ENCODE measurements at places on chromosomes 2 and 18.

GRCh38 chr2:169386722-169387121 is 24.4 kb upstream of the LRP2 start:
- DNase-seq, result peak; percentile 11

DNA sequence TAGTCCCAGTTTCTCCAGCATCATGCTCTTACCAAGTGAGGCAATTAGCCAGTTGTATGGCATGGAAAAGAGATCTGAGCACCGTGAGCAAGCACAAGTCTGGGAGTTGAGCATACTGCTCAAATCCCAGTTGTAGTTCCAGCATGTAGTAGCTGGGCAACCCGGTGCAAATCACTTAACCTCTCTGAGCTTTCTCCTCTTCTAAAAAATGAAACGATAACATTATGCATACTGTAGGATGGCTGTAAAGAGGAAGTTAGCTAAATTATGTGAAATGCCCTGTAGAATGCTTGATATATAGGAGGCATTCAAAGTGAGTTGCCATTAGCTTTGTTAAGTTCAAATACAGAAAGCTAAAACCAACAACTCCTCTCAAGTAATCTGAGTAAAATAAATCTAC is 164.0 kb upstream of the ZEB2 start:
- DNase-seq, result peak; percentile 81

DNA sequence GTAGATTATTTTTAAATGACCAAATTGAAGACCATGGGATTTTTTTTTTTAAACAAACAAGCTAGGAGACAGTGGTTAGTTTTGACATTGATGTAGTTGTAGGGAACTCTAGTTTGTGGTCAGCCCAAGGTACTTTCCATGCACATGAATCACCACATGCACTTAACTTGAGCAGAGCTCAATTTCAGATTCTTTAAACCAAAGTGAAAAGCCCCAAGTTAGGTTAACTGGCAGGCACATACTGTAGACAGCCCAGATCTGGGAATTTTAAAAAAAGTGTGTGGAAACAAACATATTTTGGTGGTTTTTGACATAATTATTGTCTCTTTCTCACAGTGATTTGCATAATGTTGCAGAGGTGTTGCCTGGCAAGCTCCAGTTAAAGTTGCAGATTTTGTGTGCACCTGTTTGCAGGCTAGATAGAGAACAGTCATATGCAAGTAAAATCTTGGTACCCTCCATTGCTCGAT is 88.4 kb downstream of the BCL2L11 start:
- DNase-seq, result no peak

DNA sequence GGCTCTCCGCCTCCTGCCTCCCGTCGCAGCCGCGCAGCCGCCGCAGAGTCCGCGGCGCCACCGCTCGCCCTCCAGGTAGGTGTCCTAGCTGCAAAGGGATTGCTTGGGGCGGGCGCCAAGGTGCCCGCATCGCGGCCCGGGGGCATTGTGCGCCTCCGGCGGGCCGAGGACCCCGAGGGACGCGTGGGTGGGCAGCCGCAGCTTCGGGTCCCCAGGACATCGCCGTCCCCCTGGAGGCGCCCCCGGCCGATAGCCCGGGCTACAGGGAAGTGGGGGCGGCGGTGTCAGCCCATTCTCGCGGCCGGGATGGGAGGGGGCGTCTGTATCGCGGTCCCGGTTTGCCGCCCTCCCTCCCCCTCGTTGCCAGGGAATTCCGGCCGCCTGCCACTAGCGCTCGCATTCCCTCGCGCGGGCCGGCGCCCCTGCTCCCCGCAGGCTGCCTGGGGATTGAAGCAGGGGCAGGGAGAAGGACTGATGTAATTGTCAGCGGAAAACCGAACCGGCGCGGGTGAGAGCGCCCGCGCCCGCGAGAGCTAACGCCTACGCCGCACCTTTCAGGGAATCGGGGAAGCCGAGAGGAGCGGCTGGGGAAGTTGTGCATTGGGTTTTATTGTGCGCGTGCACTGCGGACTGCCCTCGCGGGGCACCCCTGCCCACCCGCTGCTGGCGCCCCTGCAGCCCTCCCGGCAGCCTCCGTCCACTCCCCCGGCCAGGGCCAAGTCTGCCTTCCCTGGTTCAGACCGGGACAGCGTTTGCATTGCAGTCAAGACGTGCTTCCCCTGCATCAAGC is 483 bp downstream of the OSBPL6 start:
- DNase-seq, result no peak

DNA sequence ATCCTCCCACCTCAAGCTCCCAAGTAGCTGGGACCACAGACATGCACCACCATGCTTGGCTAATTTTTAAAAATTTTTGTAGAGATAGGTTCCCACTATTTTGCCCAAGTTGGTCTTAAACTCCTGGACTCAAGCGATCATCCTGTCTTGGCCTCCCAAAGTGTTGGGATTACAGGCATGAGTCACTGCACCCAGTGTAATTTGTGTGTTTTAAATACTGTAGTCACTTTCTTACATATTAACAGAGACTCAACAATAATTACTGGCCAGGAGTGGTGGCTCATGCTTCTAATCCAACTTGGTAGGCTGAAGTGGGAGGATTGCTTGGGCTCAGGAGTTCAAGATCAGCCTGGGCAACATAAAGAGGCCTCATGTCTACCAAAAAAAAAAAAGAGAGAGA is 293.0 kb downstream of the RDH14 start:
- no peak for DNase-seq

- DNase-seq, result no peak
These were observed 21.2 kb downstream of the CNTNAP5 start for GRCh38 chr2:124046332-124046731.

- DNase-seq, result no peak
These were observed 98.6 kb downstream of the NOL10 start for GRCh38 chr2:10591207-10591606.

- DNase-seq, result no peak
These were observed 18.1 kb downstream of the TGFA start for GRCh38 chr2:70535573-70535972.

DNA sequence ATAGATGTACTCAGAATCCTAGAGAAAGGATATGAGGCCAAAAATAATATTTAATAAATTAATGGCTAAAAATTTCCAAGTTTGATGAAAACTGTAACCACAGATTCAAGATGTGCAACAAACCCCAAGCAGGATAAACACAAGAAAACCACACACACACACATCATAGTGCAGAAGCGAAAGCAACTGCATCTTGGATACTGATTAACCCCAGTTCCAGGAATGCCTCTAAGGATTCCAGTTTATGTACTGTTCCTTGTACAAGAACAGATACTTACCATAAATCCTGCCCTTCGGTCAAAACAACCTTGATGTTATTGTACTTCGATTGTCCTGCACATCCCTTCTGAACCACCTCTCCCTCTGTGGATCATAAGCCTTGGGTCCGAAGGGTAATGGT is 122.8 kb upstream of the PID1 start:
- DNase-seq, result no peak

GRCh38 chr2:202771741-202772460 is 99.7 kb downstream of the ICA1L start:
- no peak for DNase-seq

GRCh38 chr18:24600076-24600654 is 139.7 kb downstream of the HRH4 start:
- DNase-seq, result peak; percentile 74

- no peak for DNase-seq
These were observed 77.2 kb upstream of the HS6ST1 start for GRCh38 chr2:128395640-128396499.

DNA sequence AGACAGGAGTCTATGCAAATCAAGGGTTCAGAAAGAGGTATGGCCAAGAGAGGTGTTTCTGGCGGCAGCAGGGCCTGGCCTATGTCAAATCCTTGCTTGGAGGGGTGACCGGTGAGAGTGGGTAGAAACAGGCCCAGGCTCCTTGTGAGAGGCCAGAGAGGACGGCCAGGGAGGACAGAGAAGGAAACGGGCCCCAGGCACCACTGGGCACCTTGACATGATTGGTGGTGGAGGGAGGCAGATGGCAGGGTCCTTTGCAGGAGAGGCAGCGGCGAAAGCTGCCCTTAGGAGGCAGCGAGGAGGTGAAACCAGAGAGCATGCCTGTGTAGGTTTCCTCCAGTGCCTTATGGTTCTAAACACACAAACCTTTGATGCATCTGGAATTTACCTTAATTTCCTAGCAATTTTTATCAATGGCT is 6.2 kb downstream of the RAMP1 start:
- no peak for DNase-seq

- no peak for DNase-seq
These were observed 2.0 kb upstream of the DES start for GRCh38 chr2:219416235-219416602.

DNA sequence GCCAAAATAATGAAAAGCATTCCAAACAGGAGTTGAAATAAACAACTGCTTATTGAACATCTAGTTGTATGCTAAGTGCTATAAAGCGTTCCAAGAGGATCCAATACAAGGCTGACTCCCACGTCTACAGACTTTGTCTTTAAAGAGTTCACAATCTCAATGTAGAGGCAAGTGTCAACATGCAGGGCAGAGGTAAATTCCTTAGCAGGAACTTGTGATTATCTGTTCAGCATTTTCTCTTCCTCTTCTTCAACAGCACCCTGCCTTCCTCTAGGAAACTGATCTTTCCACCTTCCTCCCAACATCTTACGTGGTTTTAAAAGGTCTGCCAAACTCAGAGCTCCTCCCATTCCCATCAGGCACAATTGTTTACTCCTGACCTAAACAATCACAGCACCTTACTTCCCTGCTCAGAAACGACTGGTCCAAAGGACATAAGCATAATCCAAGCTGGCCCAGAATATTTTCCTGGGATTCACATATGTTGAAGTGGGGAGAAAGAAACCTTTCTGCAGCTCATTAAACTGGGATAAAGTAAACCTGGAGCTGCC is 83.9 kb downstream of the ITSN2 start:
- DNase-seq, result no peak

- no peak for DNase-seq
These were observed 245.7 kb upstream of the RND3 start for GRCh38 chr2:150733051-150733618.

- DNase-seq, result no peak
These were observed 137.2 kb downstream of the LRRTM1 start for GRCh38 chr2:80167284-80167808.

- no peak for DNase-seq
These were observed 143.7 kb upstream of the SYT4 start for GRCh38 chr18:43420950-43421349.

- DNase-seq, result no peak
These were observed 34.5 kb upstream of the FAM171B start for GRCh38 chr2:186659383-186659782.

GRCh38 chr2:176424746-176425145 is 155.5 kb downstream of the MTX2 start:
- DNase-seq, result peak; percentile 29

GRCh38 chr18:31645411-31645810 is 39.0 kb downstream of the B4GALT6 start:
- DNase-seq, result no peak

DNA sequence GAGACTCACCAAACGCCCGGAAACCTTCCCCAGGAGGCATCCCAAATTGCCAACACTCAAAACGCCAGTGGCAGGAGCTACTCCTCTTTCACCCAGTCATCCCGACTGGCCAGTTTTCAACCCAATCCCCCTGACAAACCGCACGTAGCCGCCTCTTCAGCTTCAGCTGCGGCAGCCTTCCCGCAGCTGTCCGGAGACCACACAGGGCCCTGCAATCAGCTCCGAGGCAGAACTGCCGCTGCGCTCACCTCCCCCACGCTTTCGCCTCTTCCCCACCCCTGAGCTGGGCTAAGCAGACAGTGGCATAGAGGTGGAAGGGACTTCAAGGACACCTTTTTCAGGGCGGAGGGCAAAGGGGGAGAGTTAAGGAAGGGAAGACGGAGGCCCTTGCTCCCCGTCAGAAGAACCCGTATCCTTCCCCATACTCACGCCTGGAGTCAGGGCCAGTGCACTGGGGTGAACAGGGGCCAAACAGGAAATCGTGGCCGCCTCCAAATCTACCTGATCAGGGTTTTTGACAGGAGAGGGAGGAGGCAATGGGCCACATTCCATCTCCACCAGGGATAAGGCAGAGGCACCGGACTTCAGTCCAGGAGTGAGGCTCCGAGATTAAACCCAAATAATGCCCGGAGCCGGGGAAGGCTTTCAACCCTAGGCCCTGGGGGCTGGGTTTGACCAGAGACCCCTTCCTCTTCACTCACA is 16.9 kb downstream of the CYP26B1 start:
- no peak for DNase-seq

DNA sequence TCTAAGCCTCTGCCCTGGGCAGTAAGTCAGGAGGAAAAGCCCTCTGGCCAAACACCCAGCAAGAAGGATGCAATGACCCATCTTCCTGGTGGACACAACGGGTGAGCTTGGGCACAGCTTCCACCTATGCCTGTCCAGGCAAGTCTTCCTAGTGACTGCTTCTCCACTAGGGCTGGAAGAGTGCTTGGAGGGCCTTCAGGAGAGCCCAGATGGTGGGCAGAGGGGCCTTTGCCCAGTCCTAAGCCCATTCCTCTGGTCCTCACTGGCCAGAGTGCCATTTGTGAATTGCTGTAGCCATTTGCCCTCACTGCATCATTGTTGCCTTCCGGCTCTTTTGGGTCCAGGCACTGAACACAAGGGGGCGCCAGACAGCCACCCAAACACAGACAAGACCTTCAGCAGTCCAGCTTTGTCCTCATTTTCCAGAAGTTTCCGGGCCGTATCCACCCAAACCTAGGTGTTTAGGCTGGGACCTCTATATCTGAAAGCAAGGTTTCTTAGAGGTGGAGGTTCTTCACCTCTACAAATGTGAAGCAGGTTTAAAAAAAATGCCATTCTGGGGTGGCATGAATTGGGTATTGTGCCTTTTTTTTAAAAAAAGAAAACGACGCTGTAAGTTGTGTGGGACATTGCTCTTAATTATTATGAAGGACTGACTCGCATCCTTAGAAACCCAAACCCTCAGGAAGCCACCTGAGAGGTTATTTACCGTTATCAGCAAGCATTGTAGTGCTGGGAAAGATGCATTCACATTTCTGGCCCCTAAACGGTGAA is 29.5 kb downstream of the PAX8 start:
- DNase-seq, result peak; percentile 85

DNA sequence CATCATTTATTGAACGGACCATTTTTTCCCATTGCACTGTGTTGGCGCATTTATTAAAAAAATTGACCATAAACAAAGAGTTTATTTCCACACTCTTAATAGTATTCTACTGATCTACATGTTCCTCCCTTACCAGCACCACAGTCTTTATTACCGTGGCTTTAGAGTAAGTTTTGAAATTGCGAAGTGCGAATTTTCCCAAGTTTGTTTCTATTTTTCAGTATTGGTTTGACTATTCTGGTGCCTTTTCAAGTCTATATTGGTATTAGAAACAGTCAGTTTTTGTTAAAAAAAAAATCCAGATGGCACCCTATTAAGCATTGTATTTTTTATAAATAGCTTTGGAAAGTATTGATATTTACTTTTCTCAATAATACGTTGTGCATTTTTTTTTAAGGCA is 795.1 kb upstream of the HS6ST1 start:
- no peak for DNase-seq
